CD4-positive, alpha-beta T cell treated with Interleukin-15 for 4 hours (primary cell): ENCODE measurements at places on chromosomes 1 and 21.

DNA sequence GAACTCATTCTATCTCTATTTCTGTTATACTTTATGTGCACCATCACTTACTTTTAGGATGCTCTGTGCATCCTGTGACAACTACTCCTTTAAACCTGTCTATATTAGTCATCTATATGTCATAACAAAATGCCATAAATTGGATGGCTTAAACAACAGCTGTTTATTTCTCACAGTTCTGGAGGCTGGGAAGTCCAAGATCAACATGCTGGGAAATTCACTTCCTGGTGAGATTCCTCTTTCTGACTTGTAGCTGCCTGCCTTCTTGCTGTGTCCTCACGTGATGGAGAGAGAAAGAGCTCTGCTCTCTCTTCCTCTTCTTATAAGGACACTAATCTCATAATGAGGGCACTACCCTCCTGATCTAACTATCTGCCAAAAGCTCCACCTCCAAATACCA is 62.3 kb upstream of the RCOR3 start:
- no peak for DNase-seq

DNA sequence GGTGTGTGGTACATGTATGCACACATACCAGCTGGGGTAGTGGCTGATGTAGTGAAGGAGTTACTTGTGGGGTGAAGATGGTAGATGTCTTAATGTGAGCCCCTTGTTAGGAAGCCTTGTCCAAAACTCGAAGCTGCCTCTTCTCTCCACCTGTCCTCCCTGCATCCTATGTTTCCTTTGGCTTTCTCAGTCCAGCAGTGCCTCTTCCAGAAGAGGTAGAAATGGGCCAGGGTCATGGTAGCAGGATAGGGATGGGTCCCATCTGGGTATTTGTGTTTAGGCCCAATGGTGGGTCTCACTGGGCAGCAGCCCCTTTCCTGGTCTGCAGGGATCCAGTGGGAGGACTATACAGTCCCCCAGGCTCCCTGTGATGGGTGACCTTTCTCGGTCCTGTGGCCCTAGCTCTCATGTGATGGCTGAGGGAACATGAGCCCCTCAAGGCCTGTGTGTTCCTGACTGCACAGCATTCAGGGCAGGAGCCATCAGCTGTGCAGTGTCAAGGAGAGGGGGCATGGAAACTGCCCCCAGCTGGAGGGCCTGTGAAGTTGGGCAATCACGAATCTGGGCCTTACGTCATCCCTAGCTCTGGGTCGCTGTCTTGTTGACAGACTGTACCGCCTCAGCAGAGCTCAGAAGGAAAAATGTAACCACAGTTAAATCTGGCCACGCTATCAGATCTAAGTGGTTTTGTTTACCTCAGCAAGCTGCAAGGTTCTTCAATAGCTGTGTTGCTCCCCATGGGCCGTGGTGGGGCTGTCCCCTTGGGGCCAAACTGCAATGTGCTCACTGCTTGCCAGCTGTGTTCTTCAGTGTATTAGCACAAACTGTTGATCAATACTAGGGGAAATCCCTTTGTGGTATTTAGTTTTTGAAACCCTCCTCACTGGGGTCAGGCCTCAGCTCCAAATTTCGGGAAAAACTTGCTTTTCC is 82.7 kb downstream of the NOS1AP start:
- DNase-seq, result no peak

DNA sequence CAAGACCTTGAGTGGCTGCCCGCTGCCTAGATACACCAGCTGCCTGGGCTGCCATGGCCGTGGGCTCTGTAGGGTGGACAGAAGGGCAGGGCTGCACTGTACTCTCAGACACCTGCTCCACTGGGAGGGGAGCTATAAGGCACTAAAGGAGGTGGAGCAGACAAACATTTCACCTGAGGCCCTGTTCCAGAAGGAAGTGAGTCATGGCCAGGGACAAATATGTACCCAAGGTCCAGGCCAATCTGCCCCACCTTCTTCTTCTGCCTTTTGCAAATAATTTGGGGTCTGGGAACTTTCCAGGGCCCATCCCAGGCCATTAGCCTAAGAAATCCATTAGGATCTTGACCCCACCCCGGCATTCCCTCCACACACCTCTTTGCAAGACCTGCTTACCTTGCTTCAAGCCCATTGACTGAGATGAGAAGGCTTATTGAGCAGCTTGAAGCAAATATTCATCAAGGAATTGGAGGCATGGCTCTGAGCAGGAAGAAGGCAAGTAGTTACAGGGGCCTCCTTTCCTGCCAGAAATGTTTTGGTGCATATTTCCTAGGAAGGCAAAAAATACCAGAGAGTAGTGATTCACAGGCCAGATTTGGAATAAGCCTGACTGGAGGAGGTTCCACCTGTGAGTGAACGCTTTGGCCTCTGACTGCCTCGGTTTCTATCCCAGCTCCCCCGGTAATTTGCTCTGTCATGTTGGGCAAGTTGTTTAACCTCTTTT is at the start of gene CAPN8:
Gene CAPN8, minus strand, starts transcription at position 110 of the 721 bp plus-strand sequence. Its CDS starts 55 bp downstream, at position 55.
- no peak for DNase-seq

DNA sequence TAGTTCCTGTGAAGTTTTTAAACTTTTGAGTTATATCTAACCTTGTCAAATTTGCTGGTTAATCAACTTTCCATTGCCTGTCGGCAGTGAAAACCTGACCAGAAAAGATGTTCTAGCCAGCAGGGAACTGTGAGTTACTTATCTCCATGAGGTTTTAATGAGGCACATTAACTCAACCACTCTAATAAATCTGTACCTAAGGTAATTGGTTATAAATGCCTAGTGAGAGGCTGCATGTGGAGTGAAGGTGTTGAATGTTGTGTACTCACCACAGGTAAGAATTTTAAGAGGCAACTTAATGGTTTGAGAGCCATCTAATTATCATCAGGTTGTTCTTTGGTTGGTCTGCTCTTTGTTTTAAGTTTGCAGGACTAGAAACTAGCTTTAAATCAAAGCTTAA is 138.4 kb upstream of the LHX8 start:
- no peak for DNase-seq

- DNase-seq, result peak; percentile 70
These were observed 41.0 kb upstream of the DR1 start for GRCh38 chr1:93304716-93305138.

DNA sequence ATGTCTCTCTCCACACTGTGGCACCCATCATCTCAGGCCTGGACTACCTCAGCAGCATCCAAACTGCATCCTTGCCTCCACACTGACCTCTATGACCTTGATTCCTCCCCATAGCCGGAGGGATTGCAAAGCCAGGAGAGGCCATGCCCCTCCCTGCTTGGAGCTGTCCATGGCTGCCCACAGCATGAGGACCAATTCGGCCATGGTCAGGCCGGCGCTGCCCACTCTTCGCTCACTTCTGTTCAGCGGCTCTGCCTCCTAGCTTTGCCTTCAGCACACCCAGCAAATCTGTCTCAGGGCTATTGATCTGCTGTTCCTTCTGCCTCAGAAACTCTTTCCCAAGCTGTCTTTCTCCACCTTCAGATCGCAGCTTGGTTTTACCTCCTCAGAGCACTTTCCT is 94.5 kb downstream of the TNR start:
- DNase-seq, result no peak

GRCh38 chr1:59767119-59767518 is 47.6 kb upstream of the HOOK1 start:
- no peak for DNase-seq
